GM12891 (cell line): ENCODE measurements at places on chromosomes 13 and 19.

DNA sequence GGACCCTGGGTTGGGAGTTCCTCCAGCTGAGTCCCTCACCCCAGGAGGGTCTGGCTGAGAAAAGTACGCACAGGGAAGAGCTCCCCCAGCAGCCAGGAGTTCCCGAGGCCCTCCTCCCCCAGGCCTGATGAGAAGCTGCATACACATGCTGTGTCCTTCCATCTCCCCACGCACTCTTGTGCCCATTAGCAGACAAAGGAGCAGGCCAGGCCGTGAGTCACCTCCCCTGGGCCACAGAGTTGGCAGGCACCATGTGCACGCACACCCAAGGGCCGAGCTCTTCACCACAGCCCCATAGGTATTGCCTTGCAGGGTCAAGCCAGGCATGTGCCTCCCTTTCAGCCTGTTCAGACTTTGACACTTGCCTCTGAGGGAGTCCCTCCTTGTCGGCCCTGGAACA lies 17.5 kb downstream of the MAU2 start:
- no peak for DNase-seq

DNA sequence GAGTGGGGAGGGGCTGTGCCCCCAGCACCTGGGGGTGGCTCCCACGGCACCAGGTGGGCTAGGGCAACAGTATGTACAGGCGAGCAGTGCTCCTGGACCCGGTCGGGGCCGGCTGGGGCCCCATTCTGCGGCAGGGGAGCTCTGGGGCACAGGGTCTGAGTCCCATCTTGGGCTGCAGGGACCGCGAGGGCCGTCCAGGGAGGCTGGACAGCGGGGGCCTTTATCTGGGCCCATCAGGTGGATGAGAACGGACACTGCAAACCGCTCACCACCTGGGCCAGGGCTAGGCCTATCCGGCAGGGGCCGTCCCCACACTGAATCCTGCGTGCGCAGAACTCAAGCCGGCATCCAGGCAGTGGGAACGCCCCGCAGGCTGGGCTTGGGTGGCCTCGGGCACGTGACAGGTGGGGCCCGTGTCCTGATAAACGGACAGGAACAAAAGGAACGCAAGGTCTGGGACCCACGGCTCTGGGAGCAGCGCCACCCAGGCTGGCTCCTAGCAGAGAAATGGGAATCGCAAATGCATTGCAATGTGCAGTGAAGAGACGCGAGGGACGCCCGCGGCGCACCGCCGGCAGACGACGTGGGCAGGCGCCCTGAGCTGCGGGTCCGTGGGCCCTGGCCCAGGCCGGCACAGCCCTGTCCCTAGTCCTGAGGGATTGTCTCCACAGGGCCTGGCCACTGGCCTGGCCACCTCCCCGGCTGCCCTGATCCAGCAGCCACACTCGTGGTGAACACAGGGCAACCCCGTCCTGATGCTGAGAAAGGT lies 29.7 kb downstream of the BTBD2 start:
- no peak for DNase-seq

GRCh38 chr19:38647368-38647965 lies at the start of gene ACTN4:
ACTN4 (plus strand) TSS chr19:38647649; CDS start chr19:38647746, 97 bp downstream.
- peak; percentile 95 for DNase-seq

DNA sequence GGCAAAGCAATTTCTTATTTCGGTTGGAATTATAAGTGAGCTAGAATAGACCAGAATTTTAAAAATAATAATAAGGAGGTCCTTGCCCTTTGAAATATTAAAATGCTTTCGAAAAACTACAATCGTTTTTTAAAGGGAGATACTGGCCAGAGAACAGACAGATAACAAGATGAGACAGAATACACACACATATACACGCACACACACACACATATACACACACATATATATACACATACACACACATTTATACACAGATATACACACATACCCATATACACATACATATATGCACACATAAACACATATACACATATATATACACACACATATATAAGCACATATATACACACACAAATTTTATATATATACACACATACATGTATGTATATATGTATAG lies 175.3 kb upstream of the MIR17HG start:
- no peak for DNase-seq

GRCh38 chr13:110010404-110011138 lies 224.2 kb upstream of the IRS2 start:
- no peak for DNase-seq

DNA sequence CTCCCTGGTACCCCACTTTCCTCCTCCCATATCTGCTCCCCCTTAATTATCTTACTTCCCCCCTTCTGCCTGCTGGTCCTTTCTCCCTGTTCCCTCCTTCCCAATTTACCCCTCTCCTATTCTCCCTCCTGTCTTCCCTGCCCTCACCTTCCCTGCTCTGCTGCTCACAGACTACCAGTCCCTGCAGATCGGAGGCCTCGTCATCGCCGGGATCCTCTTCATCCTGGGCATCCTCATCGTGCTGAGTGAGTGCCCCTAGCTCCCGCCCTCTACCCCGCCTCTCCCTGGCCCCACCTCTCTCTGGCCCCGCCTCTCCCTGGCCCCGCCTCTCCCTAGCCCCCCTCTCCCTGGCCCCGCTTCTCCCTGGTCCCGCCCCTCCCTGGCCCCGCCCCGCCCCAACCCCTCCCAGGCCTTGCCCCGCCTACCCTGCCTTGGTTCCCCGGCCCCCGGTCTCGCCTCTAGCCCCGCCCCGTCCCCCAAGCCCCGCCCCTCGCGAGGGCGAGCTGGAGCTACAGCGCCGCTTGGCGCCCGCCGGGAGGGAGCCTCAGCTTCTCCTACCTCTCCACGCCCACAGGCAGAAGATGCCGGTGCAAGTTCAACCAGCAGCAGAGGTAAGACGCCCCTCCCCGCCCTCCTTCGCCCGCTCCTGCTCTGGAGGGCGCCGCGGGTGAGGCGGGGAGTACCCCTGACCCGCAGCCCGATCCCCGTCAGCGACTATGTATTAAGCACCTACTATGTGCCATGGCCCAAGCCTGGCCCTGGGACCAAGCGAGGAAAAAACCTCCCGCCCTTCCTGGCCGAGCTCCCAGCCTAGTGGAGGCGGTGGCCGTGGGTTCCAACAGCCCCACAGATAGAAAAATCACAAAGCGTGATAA lies 1.9 kb upstream of the FXYD7 start:
- DNase-seq: peak; percentile 100

GRCh38 chr13:47546391-47547225 lies 454.5 kb downstream of the SUCLA2 start:
- no peak for DNase-seq

DNA sequence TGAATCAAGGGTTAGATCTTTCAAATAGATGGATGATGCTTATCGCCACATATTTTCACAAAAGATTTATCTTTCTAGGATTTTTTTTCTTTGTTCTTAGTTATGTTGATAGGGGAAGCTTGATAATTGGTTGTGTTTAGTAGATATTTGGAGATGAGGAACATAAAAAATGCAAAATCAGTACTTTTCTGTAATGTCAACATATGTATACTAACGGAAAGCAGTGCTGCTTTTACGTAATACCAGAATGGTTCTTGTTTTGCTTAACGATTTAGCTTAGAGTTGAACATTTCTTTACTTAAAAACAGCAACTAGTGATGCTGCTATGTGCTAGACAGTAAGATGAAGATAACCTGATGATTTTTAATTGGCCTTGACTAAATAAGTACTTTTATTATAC lies 3.0 kb downstream of the ZMYM2 start:
- DNase-seq: no peak

DNA sequence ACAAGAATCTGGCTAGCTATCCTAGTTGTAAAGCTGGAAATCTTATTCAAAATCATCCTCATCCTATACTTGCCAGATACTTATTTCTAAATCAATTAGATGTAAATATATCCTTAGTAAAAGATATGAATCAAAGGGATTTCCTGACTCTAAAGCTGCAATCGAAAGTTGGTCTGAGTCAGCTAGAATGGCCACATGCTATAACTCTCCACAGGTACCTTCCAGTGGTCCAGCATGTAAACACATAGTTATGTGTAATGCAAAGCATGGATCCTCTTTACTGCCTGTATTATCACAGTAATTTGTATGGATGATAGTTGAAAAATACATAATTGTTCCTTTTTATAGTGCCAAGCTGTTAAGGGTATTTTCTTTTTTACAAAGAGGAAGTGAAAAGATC lies 27.4 kb downstream of the SLITRK6 start:
- no peak for DNase-seq

- no peak for DNase-seq
These were observed 4.9 kb downstream of the CERS4 start for GRCh38 chr19:8213827-8214672.

DNA sequence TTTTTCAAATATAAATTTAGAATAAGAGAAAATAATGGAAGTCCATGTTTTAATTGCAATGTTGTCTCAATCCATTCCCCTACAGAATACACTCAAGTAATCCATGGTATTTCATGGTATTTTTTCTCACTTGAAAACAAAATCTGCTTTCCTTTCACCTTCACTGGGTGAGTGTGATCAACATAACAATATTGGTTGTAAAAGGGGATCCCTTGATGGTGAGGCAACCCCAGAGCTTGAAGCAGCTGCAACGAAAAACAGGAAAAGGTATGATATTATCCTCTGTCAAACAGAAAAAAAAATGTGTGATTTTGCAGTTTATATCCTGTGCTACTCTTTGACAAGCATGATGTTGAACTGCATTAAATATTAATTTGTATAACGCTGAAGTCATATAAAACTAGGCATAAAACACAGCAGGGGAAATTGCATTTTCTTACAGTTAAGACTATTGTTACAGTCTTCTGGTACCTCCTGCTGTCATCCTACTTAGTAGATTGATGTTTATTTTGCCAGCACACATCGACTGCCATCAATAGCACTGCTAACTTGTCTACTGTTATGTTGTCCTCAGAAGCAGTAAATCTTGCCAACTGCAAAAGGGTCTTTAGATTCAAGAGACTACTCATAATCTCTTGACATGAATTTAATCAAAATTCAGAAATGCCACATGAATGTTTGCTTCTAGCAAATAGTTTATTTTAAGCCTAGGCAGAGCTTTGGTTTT lies 373.1 kb upstream of the MIR17HG start:
- DNase-seq: no peak

DNA sequence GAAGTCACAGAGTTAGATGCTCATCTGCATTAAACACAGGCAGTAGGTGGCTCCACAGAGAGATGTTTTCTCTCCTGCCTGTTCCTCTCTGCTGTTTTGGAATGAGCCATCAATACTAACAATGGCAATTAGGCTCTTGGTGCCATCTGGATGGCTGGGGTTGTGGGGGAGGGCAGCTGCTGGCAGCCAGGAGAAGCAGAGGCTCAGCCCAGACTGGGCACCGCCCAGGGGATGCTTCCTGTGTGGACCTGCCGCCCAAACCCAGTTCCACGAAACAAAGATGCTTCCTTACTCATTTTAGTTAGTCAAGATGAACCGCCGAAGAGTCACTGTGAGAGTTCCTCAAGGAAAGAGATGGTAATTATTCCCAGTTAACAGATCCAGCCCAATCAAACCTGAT lies 50.8 kb upstream of the PCDH8 start:
- no peak for DNase-seq

GRCh38 chr13:33145667-33146066 lies 129.4 kb downstream of the KL start:
- no peak for DNase-seq

DNA sequence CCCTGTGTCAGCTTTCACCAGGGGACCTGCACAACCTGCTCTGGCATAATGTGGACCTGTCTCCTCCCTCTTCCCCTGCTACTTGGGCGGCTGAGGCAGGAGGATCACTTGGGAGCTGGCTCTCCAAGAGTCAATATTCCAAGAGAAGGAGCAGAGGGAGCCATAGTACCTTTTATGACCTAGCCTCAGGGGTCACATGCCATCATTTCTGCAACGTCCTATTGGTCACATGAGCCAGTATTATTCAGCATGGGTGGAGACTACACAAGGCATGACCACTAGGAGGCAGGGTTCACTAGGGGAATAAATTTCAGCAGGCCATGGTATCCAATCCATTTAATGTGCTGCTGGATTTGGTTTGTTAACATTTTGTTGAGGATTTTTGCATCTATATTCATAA lies 12.0 kb upstream of the SHFL start:
- no peak for DNase-seq

- DNase-seq: peak; percentile 43
These were observed at the start of gene DZIP1 for GRCh38 chr13:95644601-95645052. DZIP1 (minus strand) TSS chr13:95644706; CDS start chr13:95642029, 2,677 bp downstream.

DNA sequence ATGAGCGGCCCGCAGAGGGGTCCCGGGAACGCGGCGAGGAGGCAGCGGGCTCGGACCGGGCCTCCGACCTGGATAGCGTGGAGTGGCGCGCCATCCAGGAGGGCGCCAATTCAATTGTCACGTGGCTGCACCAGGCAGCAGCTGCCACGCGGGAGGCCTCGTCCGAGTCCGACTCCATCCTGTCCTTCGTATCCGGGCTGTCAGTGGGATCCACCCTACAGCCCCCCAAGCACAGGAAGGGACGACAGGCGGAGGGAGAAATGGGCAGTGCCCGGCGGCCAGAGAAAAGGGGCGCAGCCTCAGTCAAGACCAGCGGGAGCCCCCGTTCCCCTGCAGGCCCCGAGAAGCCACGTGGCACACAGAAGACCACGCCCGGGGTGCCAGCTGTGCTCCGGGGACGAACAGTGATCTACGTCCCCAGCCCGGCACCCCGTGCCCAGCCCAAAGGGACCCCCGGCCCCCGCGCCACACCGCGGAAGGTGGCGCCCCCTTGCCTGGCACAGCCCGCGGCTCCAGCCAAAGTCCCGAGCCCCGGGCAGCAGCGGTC lies 10.7 kb downstream of the C19orf25 start:
- DNase-seq: no peak

- no peak for DNase-seq
These were observed 2.0 kb downstream of the ELF1 start for GRCh38 chr13:41017159-41017558.

DNA sequence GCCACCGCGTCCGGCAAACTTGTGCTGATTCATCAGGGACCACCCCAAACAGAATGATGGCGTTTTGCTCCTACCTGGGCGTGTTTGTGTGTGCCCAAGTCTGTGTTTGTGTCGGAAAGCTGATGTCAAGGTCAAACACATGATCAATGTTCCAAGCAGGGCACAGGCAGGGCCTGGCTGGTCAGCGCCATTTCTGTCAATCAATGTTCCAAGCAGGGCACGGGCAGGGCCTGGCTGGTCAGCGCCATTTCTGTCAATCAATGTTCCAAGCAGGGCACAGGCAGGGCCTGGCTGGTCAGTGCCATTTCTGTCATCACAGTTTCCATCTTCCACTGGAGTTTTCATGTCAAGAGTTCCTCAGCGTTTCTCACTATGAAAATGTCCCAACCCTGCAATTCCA lies 14.9 kb upstream of the GRTP1 start:
- DNase-seq: no peak

- DNase-seq: no peak
These were observed 19.2 kb downstream of the C19orf81 start for GRCh38 chr19:50668416-50668815.

- DNase-seq: no peak
These were observed 1109.5 kb downstream of the SLITRK1 start for GRCh38 chr13:82772816-82773215.

- no peak for DNase-seq
These were observed 467.9 kb downstream of the SLITRK1 start for GRCh38 chr13:83414393-83414792.
